ENCODE measurements at places on chromosomes 11 and 22. TPM values are rescaled to one million over a fixed set of nuclear protein-coding genes. Genes with fewer than 3 reads are reported as not detected.

The LRRN4CL gene
- total RNA-seq: 0.09 TPM

The FKBP2 gene
- 129 TPM for total RNA-seq

The OPCML gene
- not detected for total RNA-seq

The MUC6 gene
- total RNA-seq: not detected

The GPHA2 gene
- not detected for total RNA-seq

The GGTLC2 gene
- total RNA-seq: not detected

The CHADL gene
- not detected for total RNA-seq

The PLEKHA7 gene
- 51.3 TPM for total RNA-seq

The MB gene
- total RNA-seq: 10.3 TPM

The AGBL2 gene
- 1.0 TPM for total RNA-seq

The MYEOV gene
- 104 TPM for total RNA-seq

The SCGB2A2 gene
- total RNA-seq: not detected

The HEPACAM gene
- not detected for total RNA-seq

The OMP gene
- not detected for total RNA-seq

The OR52E2 gene
- not detected for total RNA-seq

Measured in A549 treated with dexamethasone at 1 μM for 4 hours (cell line).